ENCODE measurements at places on chromosomes 7 and 10. TPM values are rescaled to one million over a fixed set of nuclear protein-coding genes. Genes with fewer than 3 reads are reported as not detected.

Gene TUBB8
- total RNA-seq = not detected

Gene SOSTDC1
- not detected for total RNA-seq

Gene PTER
- 18.1 TPM for total RNA-seq

Gene TLL2
- not detected for total RNA-seq

Gene CFAP69
- total RNA-seq = 1.6 TPM

Gene GALNT17
- total RNA-seq = not detected

Gene SPDYE16
- not detected for total RNA-seq

Gene CALCR
- not detected for total RNA-seq

Gene MCM10
- 0.47 TPM for total RNA-seq

Measured in T-helper 17 cell (primary cell).